Mammary epithelial cell (primary cell): ENCODE measurements at places on chromosomes 6 and 20. TPM values are rescaled to one million over a fixed set of nuclear protein-coding genes. Genes with fewer than 3 reads are reported as not detected.

WASF1 gene
- 32.9 and 49.4 TPM in 2 replicates for total RNA-seq

BMP2 gene
- 11.8 and 17.7 TPM in 2 replicates for total RNA-seq

DEFB132 gene
- total RNA-seq: not detected

COX4I2 gene
- total RNA-seq: not detected in 2 replicates

TM9SF4 gene
- total RNA-seq: 53.3 TPM

THBS2 gene
- 4.3 TPM for total RNA-seq

PBOV1 gene
- not detected for total RNA-seq

VPS16 gene
- 33.5 and 35.2 TPM in 2 replicates for total RNA-seq

PTK6 gene
- 0.83 TPM for total RNA-seq

TAB2 gene
- total RNA-seq: 21.2 TPM

SFTA2 gene
- not detected in 2 replicates for total RNA-seq

IPCEF1 gene
- under 0.01 TPM for total RNA-seq

KHDC1 gene
- 1.2 TPM for total RNA-seq

SAMD5 gene
- 2.9 TPM in 2 replicates for total RNA-seq

FAM120B gene
- total RNA-seq: 27.3 TPM

C6orf15 gene
- 9.3 TPM for total RNA-seq

PRL gene
- not detected in 2 replicates for total RNA-seq

COL9A1 gene
- not detected in 2 replicates for total RNA-seq

POLR3F gene
- 10.7 and 12.1 TPM in 2 replicates for total RNA-seq

TRIM15 gene
- not detected for total RNA-seq

KCNK17 gene
- 13.0 TPM for total RNA-seq

STK38 gene
- total RNA-seq: 21.5 and 23.2 TPM in 2 replicates

MYO6 gene
- 49.8 and 54.5 TPM in 2 replicates for total RNA-seq

TUBB2B gene
- total RNA-seq: 31.8 TPM

PACRG gene
- total RNA-seq: not detected in 2 replicates

SLC22A2 gene
- total RNA-seq: not detected

CHD6 gene
- 28.2 TPM for total RNA-seq

RHAG gene
- total RNA-seq: not detected

RIPPLY2 gene
- not detected for total RNA-seq

SLC52A3 gene
- not detected in 2 replicates for total RNA-seq

TMEM170B gene
- 0.03 and 0.12 TPM in 2 replicates for total RNA-seq

TP53TG5 gene
- not detected in 2 replicates for total RNA-seq

CALHM4 gene
- not detected in 2 replicates for total RNA-seq

TBC1D22B gene
- 10.4 and 13.8 TPM in 2 replicates for total RNA-seq

PRKN gene
- 1.0 and 2.6 TPM in 2 replicates for total RNA-seq

SIRPD gene
- total RNA-seq: not detected in 2 replicates

F13A1 gene
- total RNA-seq: not detected

WFDC5 gene
- total RNA-seq: 0.33 TPM

HSPA1L gene
- total RNA-seq: 0.83 TPM

SLC25A27 gene
- total RNA-seq: 11.8 TPM

LTA gene
- not detected in 2 replicates for total RNA-seq

TAAR6 gene
- not detected in 2 replicates for total RNA-seq

SIRPA gene
- 32.6 and 49.6 TPM in 2 replicates for total RNA-seq

AGPAT4 gene
- total RNA-seq: 7.9 and 12.5 TPM in 2 replicates

UNC5CL gene
- 0.50 TPM for total RNA-seq

PSMB9 gene
- total RNA-seq: 2.7 TPM

LZTS3 gene
- total RNA-seq: 7.7 and 13.6 TPM in 2 replicates

JPH2 gene
- 14.2 TPM for total RNA-seq
